ENCODE measurements at places on chromosomes 1 and 21.

DNA sequence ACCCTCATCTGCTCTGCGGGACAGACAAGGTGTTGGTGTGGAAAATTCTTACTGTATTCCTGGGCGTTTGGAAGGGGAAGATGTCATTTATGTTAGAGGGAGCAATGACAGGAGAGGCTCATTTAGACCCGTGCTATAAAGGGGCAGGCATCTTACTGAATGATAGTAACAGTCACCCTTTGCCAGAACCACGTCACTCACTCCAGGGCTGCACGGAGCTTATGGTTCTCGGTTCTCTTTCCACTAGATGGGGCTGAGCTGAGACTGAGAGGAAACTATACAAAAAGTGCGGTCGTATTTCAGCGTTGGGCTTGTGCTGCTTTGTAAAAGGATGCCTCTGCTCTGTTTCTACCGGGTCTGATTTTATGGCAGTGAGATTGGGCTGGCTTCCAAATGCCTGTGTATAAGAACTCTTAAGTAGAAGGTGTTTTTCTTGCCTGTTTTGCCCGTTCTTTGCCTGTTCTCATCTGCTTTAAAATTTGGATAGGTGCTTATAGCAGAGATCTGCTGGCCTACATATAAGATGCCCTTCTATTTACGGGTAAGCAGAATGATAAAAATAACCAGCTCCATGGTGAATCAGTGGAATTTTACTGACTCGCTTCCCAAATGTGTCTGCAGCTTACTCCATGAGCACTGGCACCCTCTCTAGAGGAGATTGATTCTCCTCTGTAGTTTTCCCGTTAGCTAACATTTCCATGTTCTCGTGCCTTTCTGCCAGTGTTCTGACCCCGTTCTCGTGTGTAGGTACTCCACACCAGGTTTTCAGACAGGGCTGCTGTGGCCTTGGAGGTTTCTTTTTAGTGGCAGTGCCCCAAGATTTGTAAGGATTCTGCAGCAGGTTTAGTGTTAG lies 55.9 kb downstream of the MRPS6 start:
- peak; percentile 53 for DNase-seq

GRCh38 chr1:91552596-91552995 lies 51.9 kb downstream of the CDC7 start:
- no peak for DNase-seq

DNA sequence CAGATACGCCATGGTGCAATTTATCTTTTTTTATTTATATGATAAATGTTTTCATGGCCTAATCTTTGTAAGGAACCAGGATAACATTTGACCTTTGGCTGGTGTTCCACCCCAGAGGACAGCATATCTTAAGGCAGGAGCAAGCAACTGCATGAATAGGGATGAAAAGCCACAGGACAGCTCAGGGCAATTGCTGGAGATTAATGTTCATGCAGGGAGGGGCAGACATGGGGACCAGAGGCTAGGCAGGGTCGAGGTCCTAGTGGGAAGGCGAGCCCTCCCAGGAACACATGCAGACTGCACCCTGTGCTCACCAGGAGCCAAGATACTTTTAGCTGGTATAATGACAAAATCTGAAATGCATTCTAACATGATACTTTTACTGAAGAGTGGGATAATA lies 74.4 kb upstream of the HAO2 start:
- DNase-seq = no peak

GRCh38 chr1:205849619-205850355 lies at the start of gene PM20D1:
Gene PM20D1 (minus strand): TSS chr1:205850132. CDS start chr1:205850072, 60 bp downstream.
- peak; percentile 69 for DNase-seq

GRCh38 chr21:40021558-40022351 lies 154.5 kb downstream of the PCP4 start:
- no peak for DNase-seq

GRCh38 chr1:111989531-111990025 lies at the start of gene KCND3:
Gene KCND3 (minus strand): TSS chr1:111989668.
- no peak for DNase-seq

- DNase-seq = no peak
These were observed 16.0 kb upstream of the ARHGEF10L start for GRCh38 chr1:17523321-17524041.

GRCh38 chr1:113946678-113947387 lies 17.7 kb downstream of the HIPK1 start:
- DNase-seq = no peak

DNA sequence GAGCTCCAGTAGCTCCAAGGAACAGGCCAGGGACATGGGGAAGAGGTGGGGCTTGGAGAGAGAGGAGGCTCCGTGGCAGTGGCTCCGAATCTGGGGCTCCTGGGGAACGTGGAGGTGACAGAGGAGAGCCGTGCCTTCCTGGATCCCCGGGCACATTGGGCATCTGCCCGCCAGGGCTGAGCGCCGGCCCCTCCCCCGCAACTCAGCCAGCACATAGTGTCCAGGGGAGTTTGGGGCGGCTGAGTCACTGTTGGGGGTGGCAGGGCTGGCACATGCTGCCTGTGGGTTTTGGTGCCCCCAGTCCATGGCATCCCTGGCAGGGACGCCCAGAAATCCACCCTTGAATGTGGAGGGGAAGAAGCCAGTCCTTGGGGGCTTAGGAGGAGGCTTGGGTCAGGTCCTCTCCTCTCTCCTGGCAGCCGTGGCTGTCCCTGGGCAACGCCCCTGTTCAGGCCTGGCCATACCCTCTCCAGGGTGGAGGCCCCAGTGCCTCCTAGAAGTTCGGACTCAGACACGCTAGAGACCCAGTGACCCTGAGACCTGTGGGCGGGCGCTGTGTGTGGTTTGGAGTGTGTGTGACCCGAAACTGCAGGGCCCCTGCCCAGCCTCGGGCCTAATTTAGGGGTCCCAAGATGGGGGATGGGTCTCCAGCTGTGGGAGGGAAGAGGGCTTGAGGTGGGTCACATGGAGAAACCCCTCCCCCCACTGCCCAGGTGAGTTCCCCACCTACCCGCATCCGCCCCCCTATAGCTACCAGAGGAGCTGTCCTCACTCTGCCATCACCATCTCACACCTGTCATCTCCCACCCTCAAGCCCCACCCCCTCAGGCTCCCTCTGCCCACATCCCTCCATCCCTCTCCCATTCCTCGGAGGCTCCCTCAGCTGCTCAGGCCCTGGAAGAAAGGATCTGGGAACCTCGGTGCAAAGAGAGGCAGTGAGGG lies 1.6 kb downstream of the HSPB7 start:
- DNase-seq = no peak

DNA sequence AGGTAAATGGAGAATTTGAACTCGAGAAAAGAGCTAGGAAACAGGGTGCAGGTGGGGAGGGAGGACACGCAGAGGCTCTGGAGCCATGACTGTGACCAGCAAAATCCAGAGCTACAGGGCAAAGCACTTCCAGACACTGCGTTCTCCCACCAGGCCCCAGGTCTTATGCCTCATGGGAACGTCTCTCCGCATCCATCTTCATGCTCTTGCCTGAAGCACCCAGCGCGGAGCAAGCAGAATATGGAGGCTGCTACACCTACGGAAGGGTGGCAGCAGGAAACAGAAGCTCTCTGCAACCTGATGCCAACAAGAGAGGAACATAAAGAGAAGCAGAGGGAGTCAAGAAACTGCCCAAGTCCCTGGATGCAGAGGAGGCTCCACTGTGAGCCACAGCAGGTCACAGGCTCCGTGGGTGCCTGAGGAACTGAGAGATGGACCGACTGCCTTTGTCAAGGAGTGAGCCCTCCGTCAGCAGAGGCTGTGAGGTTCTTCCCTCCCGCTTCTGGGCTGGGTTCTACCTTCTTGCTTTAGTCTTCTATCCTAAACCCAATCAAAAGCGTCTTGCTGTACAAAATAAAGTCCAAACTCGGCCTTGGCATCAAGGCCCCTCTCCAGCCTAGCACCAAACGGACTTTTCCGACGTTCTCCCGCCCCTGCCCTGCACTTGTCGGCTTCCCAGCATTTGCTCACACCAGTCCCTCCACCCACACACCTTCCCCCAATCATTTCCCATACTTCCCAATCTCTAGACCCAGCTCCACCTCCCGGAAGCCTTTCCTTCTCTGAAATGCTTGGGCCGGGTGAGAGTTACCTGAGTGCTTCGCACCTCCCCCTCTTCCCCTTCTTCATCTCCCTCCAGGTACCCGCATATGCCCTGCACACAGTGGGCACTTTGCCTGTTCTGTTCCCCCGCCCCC lies 930 bp downstream of the DHCR24 start:
- no peak for DNase-seq

- no peak for DNase-seq
These were observed 75.8 kb downstream of the ATP1A1 start for GRCh38 chr1:116448785-116449385.

- DNase-seq = no peak
These were observed 153.4 kb downstream of the DHRS3 start for GRCh38 chr1:12464598-12465056.

DNA sequence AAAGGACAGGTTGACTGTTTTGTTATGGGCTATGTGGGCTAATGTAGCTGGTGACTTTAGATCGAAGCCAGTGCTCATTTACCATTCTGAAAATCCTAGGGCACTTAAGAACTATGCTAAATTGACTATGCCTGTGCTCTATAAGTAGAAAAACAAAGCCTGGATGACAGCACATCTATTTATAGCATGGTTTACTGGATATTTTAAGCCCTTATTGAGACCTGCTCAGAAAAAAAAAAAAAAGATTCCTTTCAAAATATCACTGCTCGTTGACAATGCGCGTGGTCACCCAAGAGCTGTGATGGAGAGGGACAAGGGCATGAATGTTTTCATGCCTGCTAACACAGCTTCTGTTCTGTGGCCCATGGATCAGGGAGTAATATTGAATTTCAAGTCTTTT lies 48.1 kb downstream of the CAMSAP2 start:
- DNase-seq = no peak

GRCh38 chr21:31371715-31372470 lies 27.8 kb upstream of the TIAM1 start:
- DNase-seq = no peak

All from activated CD4-positive, alpha-beta T cell treated with anti-CD3 and anti-CD28 coated beads, Interleukin-2, amount 50 U/mL, for 1 hour (primary cell).